Femur (tissue), 1 donor: ENCODE measurements at places on chromosomes 6 and 20.
A peak's percentile ranks its signal among the peaks of the same experiment; 100 is the strongest.

DNA sequence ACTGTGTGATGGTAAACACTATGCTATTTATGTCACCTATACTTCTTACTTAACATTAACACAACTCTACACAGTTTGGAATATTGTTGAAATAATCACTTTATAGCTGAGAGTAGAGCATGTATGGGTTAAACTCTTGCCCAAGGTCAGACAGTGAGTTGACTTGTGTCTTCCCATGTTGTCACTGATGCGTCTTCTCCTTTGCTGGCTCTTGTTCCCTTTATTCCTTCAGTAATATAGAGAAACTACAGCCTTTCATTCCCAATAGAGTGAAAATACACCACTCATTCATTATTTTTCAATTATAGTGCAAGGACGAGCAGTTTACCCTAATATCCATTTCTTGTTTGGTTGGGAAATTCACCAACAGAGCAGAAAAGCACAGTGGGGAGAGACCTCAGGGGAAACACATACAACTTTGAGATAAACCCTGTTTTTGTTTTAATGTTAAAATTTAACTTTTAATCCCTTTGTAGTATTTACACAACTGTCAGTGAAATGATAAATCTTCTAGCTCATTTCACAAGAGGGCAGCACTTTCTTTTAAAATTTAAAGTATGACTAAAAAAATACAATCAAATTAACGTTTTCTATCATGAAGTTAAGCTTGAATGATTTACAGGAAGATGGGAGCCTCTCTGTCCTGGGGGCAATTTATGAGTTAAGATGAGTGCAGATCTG, 363.0 kb downstream of the UTRN start:
- DNase-seq: no peak

- DNase-seq: no peak
These were observed 132.7 kb upstream of the SLC22A16 start for GRCh38 chr6:110609101-110609500.

GRCh38 chr6:42340511-42340910, 111.2 kb downstream of the TRERF1 start:
- no peak for DNase-seq

DNA sequence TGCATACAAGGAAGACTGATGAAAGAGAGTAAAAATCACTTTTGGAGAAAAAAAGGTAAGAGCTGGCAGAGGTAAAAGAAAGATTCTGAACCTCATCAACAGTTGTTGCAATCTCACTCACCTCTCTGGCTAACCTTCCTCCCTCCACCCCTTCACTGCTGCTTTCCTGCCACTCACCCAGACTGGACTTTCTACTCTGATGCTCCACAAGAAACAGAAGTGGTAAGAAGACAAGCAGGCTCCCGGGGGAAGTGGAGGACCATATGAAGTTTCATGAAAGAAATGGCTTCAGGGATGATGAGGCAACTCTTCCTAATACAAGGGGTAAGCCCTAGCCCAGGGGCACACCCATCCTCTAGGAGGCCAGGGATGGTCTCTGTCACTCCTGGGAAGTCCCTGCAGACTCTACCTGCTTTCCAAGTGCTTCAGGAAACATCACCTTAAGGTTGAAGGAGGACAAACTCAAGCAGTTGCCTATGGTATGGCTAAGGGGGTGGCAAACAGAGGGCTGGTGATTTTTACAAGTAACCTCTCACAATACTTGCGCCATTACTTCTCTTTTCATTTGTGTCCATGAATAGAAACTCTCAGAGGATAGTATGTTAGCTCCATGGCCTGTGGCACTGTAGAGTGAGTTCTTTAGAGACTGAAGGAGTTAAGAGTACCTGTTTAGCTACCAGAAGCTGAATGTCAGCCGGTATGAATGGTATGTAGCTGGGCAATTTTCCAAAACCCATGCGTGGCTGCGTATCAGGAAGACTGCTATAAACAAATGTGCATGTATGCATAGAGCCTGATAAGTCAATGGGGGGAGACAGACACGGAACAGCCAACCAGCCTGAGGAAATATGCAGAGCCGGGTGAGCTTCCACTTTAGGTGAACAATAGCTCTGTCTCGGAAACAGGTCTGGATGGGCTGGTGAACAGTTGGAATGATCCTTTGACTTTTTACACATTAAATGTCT, 112.0 kb downstream of the BACH2 start:
- DNase-seq: peak; percentile 37

DNA sequence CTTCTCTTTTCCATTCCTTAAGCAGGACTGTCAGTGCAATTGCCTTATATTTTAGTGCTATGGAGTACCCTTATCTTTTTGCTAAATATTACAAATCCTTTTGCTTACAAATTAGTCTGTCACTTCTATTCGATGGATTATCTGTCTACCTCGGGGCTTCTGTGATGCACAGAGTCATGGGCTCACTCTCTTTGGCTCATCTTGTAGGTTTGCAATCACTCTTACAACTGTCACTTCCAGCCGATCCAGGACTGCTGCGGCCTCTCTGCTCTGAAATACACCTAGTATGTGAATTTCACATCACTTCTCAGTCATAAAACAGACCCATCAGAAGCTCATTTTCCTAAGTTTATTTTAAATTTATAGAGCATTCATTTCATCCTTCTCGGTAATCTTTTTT, 293.2 kb upstream of the QKI start:
- DNase-seq: no peak

- no peak for DNase-seq
These were observed 104.1 kb downstream of the PRIM2 start for GRCh38 chr6:57421503-57421902.

DNA sequence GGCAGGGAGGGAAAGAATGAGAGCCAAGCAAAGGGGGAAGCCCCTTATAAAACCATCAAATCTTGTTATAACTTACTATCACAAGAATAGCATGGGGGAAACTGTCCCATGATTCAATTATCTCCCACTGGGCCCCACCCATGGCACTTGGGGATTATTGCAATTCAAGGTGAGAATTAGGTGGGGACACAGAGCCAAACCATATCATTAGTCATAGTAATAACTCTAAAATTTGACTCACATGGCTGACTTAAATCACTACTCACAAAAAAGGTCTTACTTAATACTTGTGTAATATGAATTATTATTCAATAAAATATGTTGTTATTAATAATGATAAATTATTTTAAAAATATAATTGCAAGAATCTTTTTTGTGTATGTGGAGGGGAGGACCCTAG, 178.1 kb upstream of the TCF21 start:
- no peak for DNase-seq

DNA sequence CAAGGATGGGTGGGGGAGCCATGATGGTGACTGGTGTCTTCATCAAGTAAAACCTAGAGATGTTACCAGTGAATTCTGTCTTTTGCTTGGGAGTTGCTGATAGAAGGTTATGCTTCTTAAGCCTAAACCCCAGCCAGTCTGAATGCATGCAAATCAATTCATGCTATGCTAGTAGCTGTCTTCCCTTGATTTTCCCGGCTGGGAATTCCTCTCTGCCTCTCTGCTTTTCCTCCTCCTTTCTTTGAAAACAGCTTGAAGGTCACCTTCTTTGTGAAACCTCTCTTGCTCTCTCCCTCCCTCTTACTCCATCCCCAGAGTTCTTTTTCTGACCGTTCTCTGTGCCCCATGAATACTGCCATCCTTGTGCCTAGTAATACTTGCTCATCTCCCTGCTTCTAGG, 58.9 kb downstream of the TMEM200A start:
- DNase-seq: no peak

DNA sequence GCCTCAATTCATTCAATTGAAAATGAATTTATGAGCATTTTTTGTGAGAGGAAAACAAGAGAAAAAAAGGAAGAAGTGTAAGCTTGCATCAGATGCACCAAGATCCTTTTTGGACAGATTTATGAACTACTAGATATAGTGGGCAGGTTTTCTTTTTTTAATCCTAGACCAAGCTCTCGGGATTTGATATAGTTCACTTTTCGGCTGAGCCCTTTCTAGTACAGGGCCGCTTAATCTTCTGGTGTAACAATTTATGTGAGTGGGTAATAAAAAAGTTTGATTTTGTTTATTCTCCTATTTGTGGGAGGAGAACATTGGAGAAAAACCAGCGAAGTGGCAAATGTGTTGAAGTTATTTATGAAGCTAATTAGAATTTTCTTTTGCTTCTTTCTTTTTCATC, 538.0 kb downstream of the UTRN start:
- no peak for DNase-seq

- peak; percentile 50 for DNase-seq
These were observed 338 bp downstream of the SRXN1 start for GRCh38 chr20:652615-653109.

DNA sequence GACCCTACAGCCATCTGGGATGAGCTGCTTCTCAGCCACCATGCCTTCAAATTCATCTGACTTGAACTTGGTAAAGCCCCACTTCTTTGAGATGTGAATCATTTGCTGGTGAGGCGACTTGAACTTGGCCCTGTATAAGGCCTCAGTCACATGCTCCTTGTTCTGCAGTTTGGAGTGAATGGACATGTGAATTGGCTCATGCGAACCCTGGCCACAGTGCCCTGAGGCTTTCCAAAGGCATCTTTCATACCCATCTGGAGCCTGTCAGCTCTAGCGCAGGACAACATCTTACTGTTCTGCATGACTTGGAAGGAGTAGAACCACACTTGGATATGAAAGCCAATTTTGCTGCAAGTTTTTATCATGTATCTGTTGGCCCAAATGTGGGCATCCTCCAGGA, 244.0 kb upstream of the FAM83B start:
- DNase-seq: no peak

GRCh38 chr20:13900496-13900895, 89.9 kb downstream of the SEL1L2 start:
- DNase-seq: no peak

- no peak for DNase-seq
These were observed 71.3 kb upstream of the TINAG start for GRCh38 chr6:54236984-54237383.

DNA sequence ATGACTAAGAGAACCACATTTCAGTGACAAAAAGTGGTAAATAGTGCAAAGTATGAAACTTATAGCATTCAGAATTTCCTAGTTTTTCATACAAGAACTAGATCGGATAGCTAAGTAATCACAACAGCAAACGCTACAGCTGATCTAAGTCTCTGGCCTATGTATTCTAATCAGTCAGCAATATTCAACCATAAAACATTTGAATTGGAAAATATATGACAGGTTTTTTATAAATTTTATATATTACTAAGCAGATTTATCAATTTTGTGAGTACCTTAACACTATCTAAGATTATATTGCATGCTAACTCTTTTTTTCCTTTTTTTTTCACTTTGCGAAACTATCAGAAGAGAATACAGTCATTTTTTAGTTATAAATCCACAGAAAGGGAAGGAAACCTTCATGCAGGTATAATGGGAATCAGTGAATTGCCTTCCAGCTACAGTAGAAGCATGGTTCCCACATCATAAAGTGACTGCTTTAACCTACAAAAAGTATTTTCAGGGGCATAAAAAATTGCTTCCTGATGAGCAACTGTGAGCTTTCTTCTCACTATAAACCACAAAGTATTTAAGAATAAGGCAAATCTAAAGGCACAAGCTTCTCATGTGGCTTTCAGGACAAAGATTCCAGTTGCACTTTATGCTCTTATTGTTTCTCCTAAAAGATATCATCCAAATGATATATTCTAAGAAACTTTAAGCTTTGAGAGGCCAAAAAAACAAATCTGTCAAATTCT, 74.0 kb upstream of the GJE1 start:
- no peak for DNase-seq

- DNase-seq: peak; percentile 88
These were observed 14.5 kb downstream of the TCF15 start for GRCh38 chr20:595330-596308.

DNA sequence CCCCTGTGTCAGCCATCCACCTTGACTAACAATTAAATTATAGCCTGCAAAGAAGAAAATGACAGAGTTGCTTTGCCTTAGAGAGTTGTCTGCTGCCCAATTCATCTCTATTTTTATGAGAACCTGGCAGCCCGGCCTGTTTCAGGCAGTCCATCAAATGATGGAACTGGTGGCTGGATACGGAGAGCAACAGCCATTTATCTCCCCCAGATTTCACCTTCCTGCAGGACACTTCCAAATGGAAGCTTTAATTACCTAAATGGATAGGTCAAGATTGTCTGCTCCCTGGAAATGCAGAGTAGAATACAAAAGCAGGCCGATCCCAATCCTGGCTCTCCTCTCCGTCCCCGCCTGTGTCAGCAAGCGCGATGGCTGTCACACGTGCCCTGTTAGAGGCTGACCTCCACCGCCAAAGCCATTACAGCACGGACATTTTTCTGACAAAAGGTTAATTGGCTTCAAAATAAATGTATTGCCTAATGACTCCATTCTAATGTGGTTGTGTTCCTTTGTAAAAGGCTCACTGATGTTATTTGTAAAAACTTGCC, 86.7 kb downstream of the PACRG start:
- DNase-seq: no peak

DNA sequence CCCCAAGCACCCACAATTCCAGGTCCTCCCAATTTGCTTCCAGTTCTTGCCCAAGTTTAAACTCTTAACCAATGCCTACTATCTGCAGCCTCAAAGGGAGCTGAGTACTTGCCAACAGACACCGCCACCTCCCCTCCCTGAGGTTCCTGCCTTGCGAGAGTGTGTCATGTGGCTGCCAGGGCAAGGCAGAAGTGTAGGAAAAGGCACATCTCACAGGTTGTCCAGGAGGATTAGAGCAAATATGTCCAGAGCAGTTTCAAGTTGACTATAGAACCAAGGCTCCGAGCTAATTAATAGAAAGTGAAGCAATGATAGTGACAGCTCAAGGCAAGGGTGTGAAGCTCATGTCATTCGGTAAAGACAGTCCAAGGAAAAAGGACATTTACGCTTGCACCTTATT, 127.8 kb downstream of the ATXN1 start:
- DNase-seq: no peak
